Body of pancreas (tissue), 4 donors: ENCODE measurements at places on chromosomes 1 and 21.

GRCh38 chr1:168089326-168089978, 47.3 kb downstream of the GPR161 start:
- DNase-seq: no peak

GRCh38 chr1:245578308-245578707, 423.5 kb downstream of the KIF26B start:
- DNase-seq: no peak

GRCh38 chr1:211320980-211321379, 5.7 kb upstream of the TRAF5 start:
- DNase-seq: no peak

GRCh38 chr1:211985556-211986264, 49.6 kb downstream of the INTS7 start:
- DNase-seq: no peak

DNA sequence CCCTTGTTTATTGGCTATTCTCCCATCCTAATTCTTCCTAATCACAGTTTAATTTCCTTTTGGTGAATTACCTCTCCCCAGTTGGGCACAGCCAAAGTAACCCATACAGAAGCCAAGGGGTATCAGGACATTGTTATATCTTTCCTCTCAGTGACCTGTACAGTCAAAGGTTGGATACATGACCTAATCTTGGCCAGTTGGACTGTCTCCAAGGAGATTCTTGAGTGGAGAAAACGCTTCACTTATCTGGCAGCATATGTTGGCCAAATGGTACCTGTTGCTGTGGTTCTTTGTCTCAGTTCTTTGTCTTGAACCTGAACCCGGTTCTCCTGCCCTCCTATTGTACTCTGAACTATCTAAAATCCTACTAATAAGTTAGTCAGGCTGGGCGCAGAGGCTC, 15.3 kb upstream of the TBCE start:
- no peak for DNase-seq

DNA sequence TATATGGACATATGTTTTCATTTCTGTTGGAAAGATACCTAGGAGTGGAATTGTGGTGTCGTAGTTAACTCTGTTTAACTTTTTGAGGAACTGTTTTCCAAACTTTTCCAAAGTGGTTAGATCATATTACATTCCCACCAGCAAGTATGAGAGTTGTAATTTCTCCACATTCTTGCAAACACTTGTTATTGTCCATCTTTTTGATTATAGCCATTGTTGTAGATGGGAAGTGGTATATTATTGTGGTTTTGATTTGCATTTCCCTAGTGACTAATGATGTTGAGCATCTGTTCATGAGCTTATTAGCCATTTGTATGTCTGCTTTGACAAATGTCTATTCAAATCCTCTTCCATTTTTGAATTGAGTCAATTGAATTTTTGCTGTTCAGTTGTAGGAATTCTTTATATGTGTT, 19.8 kb downstream of the CAMTA1 start:
- no peak for DNase-seq

DNA sequence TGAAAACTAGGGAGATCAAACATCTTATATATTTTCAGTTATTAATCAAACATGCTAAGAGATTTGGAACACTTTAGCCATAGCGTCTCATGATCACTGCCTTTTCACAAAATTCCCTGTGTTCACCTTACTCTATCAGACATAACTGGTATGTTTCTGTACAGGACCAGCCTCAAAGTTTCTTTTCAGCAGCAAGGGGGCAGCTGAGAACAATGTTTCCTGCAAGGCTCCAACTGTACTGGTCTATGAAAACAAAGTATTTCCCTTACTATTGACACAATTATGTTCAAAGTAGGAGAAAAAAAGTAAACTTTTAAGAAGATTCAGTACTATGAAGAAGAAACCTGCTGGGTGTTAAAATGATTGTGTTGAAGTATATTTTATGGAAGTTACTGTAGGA, 98.5 kb downstream of the ATF6 start:
- DNase-seq: no peak

DNA sequence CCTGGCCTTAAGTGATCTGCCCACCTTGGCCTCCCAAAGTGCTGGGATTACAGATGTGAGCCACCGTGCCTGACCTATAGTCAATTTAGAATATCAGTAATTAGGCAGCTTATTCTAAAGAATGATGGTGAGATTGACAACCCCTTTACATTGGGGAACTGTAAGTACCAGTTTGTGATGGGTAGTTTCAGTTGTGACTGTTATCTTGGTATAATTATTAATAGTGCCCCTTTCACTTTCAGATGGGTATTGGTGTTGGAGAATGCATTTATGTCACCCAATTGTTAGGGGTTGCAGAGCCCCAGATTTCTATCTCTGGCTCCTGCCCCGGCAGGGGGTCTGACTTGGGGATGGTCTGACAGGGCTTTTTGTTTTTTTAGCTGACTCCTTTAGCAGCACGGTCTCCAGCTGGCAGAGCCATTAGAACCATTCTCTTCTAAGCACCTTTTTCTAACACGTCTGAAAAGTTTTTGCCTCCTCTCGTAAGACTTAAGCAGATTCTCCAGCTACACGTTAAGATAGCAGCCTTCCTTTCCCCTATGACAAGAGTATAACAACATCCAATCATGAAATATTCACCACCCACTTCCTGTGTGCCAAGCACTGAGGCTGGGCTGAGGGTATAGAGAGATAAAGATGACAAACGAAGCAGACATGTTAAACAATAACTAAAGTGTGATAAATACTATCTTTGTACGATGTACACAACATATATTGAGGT, 157.8 kb downstream of the SDCCAG8 start:
- no peak for DNase-seq
